ENCODE measurements at places on chromosomes 5 and 9.

DNA sequence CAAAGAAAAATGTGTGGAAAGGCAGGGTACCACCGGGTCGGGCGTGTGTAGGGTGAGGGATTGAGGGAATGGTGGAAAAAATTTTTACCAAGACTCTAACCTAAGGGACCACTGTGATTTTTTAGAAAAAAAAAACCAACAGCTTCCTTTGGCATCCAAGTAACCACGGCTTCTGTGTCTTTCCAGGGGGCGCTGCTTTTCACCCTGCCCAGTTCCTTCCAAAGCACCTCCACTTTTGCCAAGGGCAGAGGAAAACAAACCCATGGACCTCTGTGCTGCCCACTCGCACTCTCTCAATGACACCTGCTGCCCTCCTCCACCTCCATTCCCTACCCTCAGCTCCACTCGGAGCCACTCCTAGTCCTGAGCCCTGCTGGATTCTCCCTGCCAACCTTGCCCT is 381.0 kb downstream of the ENC1 start:
- DNase-seq = no peak

DNA sequence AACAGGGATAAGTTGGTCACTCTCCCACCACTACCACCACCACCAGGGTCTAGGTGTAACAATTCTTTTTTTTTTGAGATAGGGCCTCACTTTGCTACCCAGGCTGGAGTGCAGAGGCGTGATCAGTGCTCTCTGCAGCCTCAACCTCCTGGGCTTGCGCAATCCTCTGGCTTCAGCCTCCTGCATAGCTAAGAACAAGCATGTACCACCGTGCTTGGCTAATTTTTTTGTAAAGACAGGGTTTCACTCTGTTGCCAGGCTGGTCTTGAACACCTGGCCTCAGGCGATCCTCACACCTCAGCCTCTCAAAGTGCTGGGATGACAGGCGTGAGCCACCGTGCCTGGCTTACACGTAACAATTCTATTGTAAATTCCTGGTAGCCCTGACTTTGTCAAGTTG is 27.5 kb downstream of the CORO2A start:
- DNase-seq = no peak

- DNase-seq = peak; percentile 72
These were observed 21.3 kb upstream of the NDST1 start for GRCh38 chr5:150486402-150487198.

GRCh38 chr9:27351438-27351837 is 54.5 kb upstream of the EQTN start:
- DNase-seq = no peak

DNA sequence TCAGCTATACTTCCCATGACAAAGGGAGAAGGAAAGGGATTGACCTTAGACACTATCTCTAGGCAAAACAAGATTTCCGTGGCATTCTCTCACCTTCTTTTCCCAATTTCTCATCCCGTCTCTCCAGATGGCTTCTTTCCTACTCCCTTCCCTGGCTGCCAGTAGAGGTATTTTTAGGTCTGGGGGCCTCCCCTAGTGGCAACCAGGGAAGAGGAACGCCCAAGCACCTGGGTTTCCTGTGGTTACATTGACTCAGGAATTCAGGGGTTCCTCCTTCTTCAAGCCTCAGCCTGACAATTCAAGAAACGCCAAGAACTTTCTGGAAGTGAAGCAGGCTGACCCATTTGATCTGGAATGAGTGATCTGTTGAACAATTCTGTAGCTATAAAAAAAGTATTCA is 111.5 kb upstream of the OSMR start:
- DNase-seq = no peak

GRCh38 chr5:108028412-108028811 is 353.5 kb downstream of the FBXL17 start:
- DNase-seq = no peak

DNA sequence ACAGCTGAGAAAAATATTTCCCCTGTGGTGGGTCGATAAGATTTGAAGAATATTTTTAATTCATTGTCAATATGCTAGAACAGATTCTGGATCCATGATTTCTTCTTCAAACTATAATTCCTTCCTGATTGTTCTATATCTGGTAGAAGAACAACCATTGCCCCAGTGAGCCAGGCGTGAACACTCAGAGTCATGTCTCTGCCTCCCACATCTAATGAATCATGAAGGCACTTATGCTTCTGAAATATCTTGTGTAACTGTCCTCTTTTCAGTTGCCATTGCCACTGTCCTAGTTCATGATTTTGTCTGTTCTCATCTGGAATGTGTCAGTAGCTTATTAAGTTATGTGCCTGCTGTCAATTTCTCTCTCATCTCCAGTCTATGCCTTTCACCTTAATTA is 40.0 kb downstream of the GABRG2 start:
- DNase-seq = no peak

GRCh38 chr5:39433848-39434247 is 9.1 kb upstream of the DAB2 start:
- DNase-seq = no peak

GRCh38 chr5:43852279-43852678 is 249.3 kb downstream of the NNT start:
- no peak for DNase-seq

DNA sequence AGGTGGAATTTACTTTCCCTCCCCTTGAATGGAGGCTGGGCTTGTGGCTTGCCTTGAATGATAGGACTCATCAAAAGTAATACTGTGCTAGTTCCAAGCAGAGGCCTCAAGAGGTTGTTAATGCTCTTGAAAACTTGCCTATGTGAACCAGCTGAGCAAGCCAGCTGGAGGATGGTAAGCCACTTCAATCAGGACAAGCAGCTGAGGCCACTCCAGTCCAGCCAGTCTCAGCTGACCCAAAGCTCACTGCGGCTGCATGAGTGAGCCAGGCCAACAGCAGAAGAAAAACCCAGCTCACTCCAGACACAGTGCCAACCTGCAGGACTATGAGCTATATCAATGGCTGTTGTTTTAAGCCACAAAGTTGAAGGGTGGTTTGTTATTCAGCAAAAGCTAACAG is 182.8 kb downstream of the MCTP1 start:
- no peak for DNase-seq

DNA sequence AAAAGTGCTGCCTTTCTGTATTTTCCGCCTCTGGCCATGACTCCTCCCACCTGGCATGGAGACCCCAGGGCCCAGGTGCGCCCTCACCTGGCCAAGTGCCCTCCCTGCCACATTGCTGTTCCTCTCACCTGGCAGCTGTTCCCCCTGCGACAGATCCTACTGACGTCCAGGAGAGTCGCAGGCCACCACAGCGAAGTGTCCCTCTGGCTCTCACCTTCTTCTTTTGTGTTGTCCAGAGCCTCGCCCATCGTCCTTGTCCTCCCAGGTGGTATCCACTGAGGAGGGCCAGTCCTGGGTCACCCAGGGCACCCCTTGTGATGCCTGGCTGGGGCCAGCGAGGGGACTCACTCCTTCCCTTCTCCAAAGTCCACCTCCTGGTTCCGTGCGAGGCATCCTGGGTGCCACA is 2.6 kb downstream of the NKD2 start:
- peak; percentile 43 for DNase-seq

- DNase-seq = no peak
These were observed 764.5 kb downstream of the EFNA5 start for GRCh38 chr5:106906199-106906598.

Measured in ureter (tissue), 1 donor.